Occipital lobe (tissue), 3 donors: ENCODE measurements at places on chromosomes 2 and 18.
A peak's percentile ranks its signal among the peaks of the same experiment; 100 is the strongest.

DNA sequence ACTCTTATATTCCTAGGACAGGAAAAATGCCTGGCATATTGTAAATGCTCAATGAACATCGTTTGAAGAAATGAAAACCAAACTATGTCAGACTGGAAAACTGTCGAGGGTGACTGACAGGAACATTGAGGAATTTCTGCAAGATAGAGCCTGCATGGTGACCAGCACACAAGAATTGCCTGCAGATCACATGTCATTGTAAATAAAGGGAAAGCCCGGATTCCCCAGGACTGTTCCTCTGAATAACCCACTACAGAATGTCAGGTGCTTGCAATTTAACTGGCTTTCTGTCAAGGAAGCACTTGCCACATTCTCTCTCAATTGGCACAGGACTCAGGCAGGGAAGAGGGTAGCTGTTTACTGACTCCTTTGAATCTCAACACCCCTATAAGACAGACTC, 129.0 kb upstream of the REG3G start:
- no peak for DNase-seq

GRCh38 chr2:231611273-231612108, 18.8 kb downstream of the TEX44 start:
- peak; percentile 31 for DNase-seq

- DNase-seq: no peak
Measured at GRCh38 chr2:173059292-173059691, 16.4 kb upstream of the MAP3K20 start.

DNA sequence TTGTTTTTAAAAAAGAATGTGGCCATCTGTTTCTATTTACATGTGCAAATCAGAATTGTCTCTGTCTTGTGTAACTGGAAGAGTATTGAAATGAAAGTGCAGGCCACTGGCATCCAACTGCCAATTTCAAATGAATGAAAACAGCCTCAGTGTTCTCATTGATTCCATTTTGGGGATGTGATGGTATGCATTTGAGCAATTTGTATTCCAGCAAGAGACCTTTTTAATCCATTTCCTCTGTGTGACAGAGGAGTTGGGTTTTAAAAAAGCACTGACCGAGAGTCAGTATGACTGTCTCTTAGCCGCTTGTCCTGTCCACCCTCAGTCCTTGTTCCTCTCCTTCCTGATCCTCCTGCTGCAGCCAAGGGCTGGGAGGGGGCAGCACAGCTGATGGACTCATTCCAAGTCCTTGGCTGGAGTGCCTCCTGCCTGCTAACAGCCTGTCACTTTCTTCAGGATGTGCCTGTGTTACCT, 50.0 kb downstream of the ASAP2 start:
- DNase-seq: no peak

- no peak for DNase-seq
Measured at GRCh38 chr2:40448476-40449079, 3.3 kb downstream of the SLC8A1 start.

- DNase-seq: no peak
Measured at GRCh38 chr2:74091391-74091790, 56.3 kb downstream of the BOLA3 start.

DNA sequence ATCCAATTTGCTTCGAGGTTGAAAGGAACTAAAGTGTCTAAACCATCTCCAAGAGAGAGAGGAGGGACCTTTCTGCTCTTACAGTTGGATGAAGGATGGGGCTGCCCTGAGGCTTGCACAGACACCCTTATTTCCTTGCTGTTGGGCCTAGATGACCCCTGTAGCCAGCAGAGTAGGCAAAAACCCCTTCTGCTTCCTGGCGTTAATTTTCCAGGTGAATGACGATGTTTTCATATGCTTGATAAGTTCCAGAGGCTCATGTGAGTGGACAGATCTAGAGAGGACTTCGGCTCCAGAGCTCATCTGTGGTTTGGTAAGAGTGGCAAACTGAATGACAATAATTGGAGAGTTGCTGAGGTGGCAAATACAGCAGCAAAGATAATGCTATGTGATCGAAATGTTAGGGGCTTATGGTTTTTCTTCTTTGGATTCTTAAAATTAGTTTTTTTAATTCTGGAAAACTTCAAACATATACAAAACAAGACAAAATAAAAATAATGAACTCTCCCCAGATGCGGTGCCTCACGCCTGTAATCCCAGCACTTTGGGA, 98.6 kb upstream of the MAP4K3 start:
- DNase-seq: no peak

GRCh38 chr2:142323206-142323605, 192.4 kb upstream of the LRP1B start:
- no peak for DNase-seq

DNA sequence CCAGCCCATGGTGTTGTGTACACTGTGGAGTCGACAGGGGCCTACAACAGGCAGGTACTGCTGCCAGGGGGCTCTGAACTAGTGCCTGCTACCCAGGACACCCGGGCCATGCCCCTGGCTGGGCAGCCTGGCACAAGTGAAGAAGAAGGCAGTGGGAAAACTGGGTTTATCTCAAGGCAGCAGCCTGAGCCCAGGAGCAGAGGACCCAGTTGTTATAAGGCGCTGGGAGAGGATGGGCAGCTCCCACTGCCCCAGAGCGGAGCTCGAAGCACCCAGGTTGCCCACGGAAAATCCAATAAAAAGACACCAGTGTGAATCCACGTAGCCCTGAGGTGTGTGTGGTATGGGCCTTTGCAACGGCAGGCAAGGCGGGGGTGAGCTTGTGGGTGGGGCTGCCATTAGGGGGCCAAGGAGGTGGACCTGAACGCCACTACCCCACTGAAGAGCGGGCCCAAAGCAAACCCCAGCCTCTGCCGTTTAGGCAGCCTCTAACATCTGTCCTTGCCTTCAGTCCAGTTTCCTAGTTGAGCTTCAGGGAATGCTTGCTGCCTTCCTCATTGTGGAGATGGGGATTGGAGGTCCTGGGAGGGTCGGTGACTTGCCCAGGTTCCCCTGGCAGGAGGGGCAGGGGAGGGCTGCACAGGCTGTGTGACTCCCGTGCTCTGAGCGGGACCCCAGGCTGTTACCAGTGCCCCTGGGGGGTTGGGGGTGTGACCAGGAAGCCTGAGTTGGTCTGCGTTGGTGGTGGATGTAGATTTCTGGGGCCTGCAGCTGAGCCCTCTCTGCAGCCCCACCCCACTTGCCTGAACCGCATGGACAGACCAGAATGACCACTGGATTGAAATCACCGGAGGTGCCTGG, 16.0 kb downstream of the ARID5A start:
- DNase-seq: no peak

DNA sequence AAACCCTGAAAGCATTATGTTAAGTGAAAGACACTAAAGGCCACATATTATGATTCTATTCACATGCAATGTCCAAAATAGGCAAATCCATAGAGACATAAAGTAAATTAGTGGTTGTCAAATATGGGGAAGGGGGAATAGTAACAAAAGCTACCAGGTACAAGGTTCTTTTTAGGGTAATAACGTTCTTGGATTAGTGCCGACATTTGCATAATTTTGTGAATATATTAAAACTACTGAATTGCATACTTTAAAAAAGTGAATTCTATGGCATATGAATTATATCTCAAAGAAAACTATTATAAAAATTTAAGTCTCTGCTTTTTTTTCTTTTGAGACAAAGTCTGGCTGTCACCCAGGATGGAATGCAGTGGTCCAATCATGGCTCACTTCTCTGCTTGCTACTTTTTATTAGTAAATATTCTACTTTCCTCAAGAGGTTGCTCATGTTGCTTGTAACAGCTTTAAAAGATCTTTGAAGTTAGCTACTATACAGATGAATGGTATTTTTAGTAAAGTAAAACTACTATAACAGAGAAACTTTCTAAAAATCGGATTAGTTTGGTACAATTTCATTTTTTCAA, 2.5 kb downstream of the SESTD1 start:
- DNase-seq: no peak

DNA sequence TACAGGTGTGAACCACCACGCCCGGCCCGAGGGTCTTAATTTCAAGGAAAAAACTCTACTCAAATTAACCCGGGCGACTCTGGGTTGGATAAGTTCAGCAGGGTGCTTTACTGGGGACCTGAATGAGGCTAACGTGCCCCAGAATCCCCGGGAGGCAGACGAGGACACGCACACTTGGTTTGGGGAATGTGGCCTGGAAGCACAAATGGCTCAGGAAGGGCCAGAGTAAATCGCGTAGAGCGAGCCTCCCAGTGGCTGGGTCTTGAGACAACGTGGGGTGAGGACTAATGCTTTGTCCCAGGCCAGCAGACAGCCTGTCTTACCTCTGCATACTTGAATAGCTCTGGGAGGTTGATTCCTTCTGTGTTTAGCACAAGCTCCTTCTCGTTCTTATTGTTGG, 75.8 kb downstream of the POLR1A start:
- no peak for DNase-seq

GRCh38 chr2:197500503-197501131, 438 bp downstream of the HSPE1 start:
- no peak for DNase-seq

- no peak for DNase-seq
Measured at GRCh38 chr2:98269274-98269673, 77.0 kb upstream of the CNGA3 start.

DNA sequence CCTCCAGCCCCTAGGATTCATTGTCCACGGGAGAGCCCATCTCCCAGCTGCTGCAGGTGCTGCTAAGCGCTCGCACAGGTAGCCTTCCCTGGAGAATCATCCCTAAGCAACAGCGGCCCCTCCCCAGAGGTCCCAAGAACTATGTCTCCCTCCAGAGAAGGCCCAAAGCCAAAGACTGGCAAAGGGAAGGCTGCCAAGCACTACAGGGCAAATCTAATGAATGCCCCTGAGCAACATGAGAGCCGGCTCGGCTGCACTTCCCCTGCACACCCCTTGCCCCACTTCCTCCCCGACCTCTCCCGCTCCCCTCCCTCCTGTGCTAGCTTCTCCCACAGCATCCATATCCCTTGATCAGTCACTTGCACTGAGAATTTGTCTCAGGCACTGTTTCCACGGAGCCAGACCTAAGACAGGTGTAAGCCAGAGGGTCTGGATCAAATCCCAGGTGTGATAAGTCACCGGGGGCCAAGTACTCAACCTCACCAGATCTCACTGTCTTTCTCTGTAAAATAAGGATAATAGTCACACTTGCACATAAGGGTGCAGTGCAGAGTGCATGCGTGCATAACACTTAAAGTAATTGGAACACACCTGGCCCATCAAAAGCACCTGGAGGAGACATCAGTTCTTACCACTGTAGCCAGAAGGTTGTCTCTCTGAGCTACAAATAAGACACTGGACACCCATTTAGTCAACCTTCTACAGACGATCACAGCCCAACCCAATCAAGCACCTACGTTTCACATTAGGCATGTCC, 20.1 kb upstream of the COL6A3 start:
- DNase-seq: no peak

- DNase-seq: no peak
Measured at GRCh38 chr2:222548992-222549391, 106.9 kb downstream of the FARSB start.

- no peak for DNase-seq
Measured at GRCh38 chr2:189424961-189425360, 16.3 kb upstream of the WDR75 start.

GRCh38 chr2:239192456-239192855, 208.4 kb downstream of the HDAC4 start:
- no peak for DNase-seq

DNA sequence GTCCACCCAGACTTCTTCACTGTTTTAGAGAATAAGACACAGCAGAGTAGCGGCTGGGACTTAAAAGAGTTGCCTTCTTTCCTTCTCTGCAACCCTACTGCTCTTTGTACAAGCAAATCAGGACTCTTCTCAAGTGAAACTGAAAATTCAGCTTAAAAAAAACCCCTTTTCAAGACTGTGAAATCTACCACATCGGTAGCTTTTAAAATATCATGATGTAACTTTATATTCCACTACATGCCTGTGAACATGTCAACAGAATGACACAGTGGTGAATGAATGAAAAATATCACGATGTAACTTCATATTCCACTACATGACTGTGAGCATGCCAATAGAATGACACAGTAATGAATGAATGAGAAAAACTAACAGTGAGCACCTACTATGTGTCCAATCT, 53.4 kb downstream of the TCF4 start:
- DNase-seq: no peak

DNA sequence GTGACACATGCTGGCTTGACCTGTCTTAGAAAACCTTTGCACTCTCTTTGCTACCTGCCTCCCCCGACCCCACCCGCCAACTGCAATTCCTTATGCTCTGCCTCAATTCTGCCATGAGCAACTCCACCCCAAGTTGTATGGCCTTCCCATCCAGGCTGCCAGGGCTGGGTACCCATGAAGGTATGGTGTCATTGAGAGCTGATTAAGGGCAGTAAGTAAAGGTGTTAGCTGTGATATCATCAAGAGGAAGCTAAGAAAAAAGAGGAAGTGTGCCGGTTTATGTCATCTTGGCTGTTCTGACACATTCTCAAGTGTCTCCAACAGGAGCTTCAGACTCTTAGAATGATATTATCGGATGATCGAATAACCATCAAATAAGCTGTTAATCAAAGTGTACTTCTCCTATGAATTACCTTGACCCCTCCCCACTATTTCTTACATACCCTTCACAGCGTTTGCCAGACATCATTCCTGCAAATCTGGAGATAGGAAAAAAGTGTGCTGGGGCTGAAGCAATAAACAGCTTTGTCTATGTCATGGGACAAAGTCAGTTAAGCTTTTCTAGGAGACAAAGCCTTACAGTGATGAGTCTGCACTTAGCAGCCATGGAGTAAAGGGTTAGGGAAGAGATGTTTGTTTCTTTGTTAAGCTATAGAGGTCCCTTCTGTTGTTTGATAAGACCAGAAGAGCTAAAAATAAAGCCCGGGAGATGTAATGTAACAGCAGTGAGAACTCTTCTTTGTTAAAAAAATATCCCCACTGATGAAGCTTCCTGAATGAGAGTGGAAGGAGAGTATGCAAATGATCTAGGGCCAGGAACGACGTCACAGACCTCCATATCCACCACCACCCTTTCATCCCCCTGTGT, 40.4 kb upstream of the SMAD2 start:
- no peak for DNase-seq

GRCh38 chr2:163401481-163401880, 334.3 kb downstream of the FIGN start:
- no peak for DNase-seq

DNA sequence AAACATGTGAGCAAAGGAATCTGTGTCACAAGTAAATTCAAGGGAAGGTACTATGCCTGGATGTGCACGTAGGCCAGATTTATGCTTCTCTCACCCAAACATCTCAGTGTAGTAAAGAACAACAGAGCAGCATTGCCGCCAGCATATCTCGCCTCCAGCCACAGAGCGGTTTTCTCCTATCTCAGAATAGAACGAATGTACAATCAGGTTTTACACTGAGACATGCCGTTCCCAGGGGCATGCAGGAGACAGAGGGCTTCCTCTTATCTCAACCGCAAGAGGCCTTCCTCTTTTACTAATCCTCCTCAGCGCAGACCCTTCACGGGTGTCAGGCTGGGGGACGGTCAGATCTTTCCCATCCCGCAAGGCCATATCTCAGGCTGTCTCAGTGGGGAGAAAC, 175.3 kb downstream of the RPIA start:
- DNase-seq: no peak

DNA sequence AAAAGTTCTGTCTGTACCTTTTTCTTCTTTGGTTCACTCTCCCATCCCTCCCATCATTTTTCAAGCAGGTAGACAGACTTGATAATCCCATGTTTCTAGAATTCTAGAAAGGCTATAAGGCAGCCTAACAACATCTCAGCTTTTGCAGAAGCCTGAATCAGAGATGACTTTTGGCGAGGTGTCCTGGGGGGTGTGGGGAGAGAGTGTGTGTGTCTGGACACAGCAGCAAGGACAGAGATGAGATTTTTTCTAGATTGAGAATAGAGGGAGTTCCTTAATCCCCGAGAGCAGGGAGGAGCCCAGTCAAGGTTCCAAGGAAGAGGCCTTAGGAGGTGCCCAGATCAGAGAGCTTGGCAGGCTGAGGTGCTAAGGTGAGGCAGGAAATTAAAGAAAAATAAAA, 22.0 kb upstream of the LAPTM4A start:
- no peak for DNase-seq

GRCh38 chr2:119549241-119549640, 5.0 kb downstream of the CFAP221 start:
- no peak for DNase-seq
